ENCODE measurements at places on chromosomes 3 and 15.

GRCh38 chr3:71050166-71050537, 533.4 kb downstream of the FOXP1 start:
- no peak for DNase-seq

DNA sequence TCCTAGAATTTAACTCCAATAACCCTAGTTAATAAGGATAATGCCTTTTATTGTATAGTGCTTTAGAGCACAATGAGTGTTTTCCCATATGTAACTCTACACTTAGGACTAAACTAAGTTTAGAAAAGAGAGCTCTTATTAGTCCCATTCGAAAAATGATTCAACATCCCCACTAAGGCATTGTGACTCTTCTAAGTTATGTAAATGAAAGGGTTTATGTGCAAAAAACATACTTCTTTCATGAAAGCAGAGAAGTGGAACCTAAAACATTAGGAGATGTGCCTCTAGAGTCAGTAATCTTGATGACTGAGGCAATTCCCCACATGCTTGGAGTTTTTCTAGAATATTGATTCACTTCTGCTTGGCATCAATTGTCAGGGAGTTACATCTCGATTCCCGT, 344.1 kb upstream of the ZNF717 start:
- no peak for DNase-seq

DNA sequence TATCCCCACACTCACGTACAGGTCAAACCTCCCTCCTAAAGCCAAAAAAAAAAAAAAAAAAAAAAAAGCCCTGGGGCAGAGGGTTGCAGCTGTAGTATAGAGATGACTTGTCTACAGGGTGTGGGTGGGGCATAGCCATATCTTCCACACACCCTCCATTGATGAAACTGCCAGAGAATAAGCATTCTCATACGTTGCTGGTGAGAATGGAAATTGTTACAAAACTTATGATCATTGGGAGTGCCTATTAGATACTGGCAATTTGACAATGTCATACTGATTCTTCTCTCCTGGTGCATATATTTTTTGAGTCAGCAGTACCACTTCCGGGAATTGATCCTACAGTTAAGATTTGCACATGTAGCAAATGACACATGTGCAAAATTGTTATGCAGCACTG, 11.0 kb upstream of the CTNNB1 start:
- no peak for DNase-seq

DNA sequence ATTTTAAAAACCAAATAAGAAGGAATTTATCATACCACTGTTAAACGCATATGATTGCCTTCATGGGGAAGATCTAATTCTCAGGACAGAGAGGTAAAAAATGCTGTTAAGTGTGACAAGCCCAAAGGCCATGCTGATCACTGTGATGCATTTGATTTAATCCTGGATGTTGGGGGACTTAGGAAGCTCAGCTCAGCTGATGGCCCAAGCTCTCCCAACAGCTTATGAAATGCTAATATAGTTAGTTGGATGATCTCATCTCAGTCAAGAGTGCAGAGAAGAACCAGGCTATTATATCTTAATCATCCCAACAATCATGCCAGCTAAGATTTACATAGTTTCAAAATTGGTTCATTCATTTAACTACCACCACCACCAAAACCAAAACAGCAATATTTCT, 340.0 kb downstream of the IL20RB start:
- no peak for DNase-seq

DNA sequence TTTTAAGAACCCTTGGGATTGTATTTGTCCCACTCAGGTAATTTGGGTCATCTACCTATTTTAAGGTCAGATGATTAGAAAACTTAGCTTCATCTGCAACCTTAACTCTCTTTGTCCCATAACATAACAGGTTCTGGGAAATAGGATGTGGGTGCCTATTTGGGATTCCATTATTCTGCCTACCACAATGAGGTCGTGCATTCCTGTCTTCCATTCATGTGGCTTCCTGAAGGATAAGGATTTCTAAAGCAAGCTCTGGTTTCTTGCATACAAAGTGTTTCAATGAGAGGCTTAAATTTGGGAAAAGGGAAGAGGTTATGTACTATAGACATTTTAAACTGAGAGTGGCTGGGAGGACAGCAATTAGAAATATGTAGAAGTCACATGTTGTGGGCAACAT, 190.3 kb downstream of the MCTP2 start:
- DNase-seq, result no peak

- no peak for DNase-seq
Observed at GRCh38 chr3:9169326-9169725, 80.1 kb downstream of the SRGAP3 start.

DNA sequence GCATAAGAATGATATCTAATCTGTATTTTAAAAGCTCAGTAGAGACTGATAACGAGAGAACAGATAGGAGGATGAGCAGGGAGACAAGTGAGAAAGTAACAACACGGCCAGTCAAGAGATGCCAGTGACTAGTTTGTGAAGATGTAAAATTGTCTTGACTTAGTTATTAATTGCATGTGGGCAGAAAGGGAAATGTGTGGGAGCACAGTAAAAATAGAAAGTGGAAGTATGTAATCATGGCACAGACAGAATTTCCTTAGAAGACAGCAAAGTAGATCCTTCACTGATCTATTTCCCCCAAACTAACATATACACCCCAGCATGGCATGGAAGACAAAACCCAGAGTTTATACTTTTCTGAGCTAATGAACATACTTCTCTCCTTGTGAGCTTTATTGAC, 344.5 kb downstream of the FGF12 start:
- no peak for DNase-seq

GRCh38 chr3:31531992-31532586, 636 bp upstream of the STT3B start:
- peak; percentile 91 for DNase-seq

- DNase-seq, result no peak
Observed at GRCh38 chr3:8884630-8885290, 78.5 kb downstream of the RAD18 start.

DNA sequence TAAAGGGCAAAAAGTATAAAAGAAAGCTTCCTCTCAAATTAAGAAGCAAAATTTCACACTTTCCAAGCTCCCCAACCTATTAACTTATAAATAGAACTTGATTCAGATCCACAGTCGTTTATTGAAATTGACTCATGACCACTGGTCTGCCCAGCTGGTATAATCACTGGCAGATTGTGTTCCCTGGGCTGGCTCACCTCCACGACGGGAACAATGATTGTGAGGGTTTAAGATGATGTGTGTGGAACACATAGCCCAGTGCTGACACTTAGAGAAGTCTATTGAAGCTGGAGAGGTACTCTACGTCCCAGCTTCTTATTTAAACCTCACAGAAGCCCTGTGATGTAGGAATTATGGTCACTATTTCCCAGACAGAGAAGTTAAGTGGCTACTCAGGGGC, 90.4 kb downstream of the MB21D2 start:
- DNase-seq, result no peak

- DNase-seq, result no peak
Observed at GRCh38 chr3:129442486-129442885, 2.5 kb downstream of the IFT122 start.

DNA sequence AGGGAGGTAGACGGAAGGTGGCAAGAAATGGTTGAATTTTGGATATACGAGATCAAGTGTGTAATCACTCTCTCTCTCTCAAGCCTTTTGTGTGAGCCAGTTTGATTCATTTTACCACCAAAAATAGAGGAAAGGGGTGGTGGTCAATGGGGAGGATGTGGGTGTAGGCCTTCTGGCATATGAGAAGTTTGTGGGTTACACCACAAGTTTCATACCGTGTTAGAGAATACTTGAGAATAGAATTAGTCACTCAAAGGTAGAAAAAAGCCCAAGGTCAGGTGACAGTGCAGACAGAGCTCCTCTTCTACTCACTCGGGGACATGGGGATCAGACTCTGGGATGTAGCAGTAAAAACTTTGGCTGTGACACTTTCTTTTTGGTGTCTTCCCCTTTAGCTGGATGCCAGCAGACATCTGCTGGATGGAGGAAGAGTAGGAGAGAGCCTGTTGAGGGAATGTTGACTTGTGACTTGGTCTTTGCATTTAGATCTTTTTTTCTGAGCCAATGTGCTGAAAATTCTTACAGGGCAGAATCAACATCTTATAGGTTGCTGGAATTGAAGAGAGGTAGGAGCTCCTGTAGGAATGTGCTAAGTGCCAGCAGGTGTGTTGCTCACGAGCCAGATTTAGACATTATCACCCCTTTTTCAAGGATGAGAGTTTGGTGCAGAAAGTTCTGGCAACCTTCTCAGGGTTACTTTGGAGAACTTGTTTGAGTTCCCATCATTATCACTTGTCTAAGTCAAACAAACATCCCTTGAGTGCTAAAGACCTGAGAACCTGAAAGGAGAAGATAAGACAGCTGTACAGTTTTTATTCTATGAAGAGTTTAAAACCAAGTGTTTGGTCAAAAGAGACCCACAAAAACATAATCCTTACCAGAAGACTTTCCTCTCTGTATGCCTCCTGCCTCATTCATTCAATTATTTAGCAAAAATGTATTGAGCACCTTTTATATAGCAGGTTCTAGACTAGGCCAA, 43.9 kb upstream of the RYK start:
- DNase-seq, result peak; percentile 21

DNA sequence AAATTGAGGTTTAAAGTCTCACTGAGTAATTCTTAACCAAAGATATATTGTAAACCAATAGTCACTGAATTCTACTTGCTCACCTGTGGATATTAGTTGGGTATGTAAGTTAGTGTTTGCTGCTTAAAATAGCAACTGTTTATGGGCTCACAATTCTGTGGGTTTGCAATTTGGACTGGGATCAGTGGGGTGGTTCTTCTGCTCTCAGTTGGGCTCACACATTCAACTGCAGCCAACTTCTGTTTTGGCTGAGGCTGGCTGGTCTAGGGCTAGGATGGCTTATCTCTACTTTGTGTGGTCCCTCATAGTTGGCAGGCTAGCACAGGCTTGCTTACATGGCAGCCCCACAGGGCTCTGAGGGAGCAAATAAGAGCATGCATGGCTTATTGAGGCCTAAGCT, 226.0 kb upstream of the LRRFIP2 start:
- DNase-seq, result no peak

- no peak for DNase-seq
Observed at GRCh38 chr3:160464321-160464720, 14.7 kb upstream of the TRIM59 start.

GRCh38 chr15:56217341-56217740, 26.3 kb downstream of the RFX7 start:
- no peak for DNase-seq

- no peak for DNase-seq
Observed at GRCh38 chr15:77032647-77033416, 37.9 kb downstream of the PSTPIP1 start.

DNA sequence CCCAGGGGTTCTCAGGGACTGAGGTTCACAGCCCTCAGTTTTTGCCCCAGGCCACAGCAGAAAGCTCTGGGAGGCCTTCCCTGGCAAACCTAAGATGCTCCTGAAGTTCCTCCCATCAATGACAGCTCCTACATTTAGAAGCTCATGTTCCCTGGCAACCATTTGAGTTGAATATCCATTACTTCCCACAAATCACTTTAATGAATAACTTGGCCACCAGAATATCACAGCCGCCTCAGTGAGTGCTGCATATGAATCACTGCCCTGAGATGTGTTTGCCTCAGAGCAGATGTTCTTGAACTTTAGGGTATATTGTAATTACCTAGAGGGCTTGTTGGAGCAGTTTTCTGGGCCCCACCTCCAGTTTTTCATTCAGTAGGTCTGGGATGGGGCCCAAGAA, 27.4 kb downstream of the SLCO2A1 start:
- DNase-seq, result no peak

DNA sequence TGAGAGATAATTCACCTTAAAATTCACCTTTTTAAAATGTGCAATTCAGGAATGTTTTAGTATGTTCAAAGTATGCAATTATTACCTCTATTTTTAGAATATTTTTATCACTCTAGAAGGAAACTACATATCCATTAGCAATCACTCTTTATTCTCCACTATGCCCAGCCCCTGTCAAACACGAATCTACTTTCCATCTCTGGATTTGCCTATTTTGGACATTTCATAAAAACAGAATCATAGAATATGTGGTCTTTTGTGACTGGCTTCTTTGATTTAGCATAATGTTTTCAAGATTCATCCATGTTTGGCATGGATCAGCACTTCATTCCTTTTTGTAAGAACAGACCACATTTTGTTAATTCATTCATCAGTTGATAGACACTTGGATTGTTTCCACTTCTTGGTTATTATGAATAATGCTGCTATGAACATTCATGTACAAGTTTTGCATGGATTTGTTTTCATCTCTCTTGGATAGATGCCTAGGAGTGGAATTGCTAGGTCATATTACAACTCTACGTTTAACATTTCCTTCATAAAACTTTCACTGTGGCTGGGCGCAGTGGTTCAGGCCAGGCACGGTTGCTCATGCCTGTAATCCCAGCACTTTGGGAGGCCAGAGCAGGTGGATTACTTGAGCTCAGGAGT, 12.7 kb downstream of the HMCES start:
- no peak for DNase-seq

DNA sequence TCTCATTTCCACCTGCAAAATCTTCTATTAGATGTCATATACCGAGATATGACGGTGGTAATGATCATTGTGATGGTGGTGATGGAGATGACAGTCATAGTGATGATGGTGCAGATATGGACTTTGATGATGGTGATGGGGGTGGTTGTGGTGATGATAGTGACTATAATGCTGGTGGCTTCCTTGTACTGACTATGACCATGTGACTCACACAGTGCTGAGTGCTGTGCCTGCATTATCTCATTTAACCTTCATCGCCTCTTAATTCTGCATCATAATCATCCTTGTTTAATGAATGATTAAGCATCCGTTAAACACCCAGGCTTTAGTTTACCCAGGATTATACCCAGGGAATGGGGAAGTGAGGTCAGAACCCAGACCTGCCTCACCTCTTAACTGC, 331.7 kb downstream of the FEZF2 start:
- no peak for DNase-seq

GRCh38 chr3:113117511-113118234, 93.7 kb upstream of the BOC start:
- DNase-seq, result no peak

- peak; percentile 7 for DNase-seq
Observed at GRCh38 chr3:156750874-156751245, 75.3 kb upstream of the LEKR1 start.

DNA sequence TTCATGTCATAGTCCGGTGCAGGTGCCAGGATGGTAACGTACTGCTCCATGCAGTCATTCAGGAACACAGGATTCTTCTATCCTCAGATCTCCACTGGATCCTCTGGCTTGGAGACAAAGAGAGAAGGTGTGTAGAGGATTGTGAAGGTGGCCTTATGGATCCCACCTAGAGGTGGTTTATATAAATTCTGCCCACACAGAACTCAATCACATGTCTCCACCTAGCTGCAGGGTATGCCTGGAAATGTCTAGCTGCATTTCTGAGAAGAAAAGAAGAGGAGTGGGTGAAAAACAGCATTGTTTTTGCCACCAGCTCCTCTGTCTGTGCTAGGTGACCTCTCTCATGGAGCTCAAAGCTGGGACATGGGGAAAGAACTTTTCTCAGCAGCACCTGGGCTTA, 478.7 kb downstream of the PDCD6IP start:
- DNase-seq, result no peak

GRCh38 chr3:107662586-107662985, 139.8 kb downstream of the BBX start:
- no peak for DNase-seq

GRCh38 chr3:101020351-101021015, 27.3 kb upstream of the ABI3BP start:
- DNase-seq, result no peak

All from HL-60 (cell line).